ENCODE measurements at places on chromosomes 7 and 10.

DNA sequence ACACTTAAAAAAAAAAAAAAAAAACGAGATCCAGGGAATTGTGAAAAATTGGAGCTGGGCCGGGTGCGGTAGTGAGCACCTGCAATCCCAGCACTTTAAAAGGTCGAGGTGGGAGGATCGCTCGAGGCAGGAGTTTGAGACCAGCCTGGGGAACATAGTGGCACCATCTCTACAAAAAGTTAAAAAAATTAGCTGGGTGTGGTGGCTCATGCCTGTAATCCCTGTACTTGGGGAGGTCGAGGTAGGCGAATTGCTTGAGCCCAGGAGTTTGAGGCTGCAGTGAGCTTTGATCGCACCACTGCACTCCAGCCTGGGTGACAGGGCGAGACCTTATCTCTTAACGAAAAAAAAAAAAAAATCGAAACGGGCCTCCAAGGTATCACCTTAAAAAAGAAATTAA is 2.0 kb downstream of the CLDN4 start:
- DNase-seq = no peak

DNA sequence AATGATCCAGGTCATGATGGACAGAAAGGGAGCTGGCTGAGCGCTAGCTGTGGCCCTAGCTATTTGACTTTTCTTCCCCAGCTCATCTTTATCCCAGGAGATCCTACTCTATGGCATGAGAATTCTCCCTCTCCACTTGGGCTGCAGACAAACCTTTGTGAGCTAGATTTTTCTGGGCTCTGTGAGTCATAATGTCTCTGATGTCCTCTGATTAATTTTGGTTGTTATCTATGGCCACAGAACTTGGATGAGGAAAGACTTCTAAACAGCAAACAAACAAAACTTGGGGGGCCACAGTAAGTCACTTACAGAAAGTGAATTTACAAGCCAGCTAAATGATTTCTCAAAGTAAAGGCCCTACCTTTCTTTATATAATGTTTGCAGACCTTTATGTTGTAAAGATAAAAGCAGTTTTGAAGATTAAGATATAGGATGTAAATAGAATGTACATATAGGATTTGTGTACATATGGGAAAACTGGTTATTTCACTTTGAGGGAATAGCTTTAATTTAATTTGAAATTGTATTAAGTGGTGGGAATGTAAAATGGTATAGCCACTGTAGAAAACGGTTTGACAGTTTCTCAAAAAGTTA is 10.4 kb downstream of the ABLIM1 start:
- DNase-seq = no peak

DNA sequence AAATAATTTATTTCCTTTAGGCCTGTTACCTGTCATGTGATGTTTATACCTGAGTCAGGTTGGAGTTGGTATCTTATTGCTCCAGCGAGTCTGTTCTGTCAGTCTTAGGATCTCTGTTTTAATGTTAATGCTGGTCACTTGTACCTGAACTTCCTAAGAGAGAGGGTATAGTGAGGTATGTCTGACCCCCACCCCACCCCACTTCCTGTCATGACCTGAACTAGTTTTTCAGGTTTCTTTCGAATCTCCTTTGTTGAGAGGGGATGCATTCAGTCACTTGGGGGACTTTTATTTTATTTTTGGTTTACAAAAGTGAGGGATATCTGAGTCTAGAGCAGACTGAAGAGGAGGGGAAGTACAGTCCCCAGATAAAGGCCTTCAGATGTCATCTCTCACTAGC is 769.0 kb upstream of the COBL start:
- DNase-seq = no peak

DNA sequence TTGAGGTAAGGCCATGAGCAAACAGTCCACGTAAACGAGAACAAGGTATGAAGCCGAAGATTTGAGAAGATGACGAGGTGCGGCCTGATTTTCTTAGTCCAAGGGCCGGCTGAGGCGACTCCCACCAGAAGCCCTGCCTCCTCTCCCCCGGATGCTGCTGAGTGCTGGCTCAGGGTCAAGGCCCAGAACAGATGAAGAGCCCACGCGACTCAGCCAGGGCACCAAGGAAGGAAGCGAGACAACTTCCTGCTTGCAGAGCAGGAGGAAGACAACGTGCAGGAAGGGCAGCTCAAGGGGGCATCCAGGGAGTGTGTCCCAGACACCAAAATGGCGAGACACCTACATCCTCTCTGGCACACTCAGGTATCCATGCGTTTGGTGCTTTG is 99.5 kb downstream of the CYTH3 start:
- DNase-seq = no peak

DNA sequence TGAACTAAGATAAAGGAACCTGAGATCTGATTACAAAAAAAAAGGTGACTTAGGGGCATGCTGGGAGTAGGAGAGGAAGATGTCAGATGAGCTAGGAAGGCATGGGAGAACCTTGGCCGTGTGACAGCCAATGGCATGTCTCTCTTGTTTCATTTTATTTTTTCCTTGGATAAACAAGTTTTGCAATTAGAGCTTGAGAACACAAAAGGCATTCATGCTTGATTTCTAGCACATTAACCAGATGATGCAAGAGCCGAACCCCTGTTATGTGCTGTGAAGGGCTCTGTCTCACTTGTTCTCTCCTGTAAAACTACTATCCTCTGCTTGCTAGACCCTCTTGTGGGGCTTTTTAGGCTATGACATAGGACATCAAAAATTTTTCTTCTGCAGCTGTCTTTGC is 134.3 kb upstream of the ASAH2 start:
- DNase-seq = peak; percentile 27

- DNase-seq = no peak
These were observed 82.2 kb upstream of the GPR141 start for GRCh38 chr7:37601321-37601720.

DNA sequence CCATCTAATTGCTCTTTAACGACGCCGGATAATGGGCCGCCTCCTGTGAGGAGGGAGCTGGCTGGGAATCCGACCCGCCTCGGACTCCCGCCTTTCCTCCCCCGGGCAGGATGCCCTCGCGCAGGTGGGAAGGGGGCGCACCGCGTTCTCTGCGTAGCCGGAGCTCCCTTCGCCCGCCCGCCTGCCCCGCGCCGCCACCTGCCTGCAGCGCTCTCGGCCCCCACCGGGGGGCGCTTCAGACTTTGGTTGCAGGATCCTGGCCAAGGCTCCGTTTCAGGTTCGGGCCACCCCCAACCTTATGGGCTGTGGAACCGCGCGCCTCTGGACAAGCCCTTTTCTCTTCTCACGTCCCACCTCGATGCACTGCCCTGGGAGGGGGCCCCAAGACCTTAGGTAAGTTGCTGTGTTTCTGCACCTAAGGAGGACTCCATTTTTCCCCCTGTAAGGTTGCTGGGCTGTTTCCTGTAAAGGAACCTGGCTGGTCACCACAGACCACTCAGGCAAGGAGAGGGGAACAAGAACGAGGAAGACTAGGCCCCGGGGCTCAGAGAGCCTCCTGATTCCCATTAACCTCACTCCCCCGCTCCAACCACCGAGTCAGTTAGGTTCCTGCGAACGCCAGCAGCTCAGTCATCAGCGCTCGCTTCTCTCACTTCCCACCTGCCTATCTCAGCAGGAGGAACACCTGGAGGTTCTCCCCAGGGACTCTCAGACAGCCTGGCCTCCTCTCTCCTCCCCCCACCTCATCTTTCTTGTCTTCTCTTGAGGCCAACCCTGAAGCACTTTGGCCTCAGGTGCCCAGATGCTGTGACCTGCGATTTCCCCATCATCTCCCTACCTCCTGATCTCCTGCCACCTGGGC is 11.3 kb upstream of the KAZALD1 start:
- peak; percentile 57 for DNase-seq

GRCh38 chr7:7486362-7486761 is 49.3 kb downstream of the COL28A1 start:
- DNase-seq = no peak

GRCh38 chr7:102918845-102919244 is 6.0 kb downstream of the LRRC17 start:
- no peak for DNase-seq

GRCh38 chr10:97230146-97230545 is 44.4 kb upstream of the SLIT1 start:
- no peak for DNase-seq

DNA sequence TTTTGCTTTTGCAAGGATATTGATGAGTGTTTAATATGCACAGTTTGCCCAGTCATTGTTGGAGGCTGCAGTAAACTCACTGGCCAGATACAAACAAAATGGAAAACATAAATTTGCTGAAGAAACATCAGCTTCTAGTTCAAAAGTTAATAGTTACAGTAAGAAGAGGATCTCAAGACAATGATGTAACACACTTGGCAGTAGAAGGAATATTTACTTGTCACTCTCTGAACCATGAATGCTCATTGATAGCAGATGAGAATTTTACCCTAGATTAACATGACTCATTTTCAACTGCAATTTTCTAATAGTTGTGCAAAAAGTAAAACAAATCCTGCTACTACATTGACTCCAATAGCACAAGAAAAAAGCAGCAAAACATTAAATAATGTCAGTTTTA is 47.7 kb downstream of the VWC2 start:
- no peak for DNase-seq

DNA sequence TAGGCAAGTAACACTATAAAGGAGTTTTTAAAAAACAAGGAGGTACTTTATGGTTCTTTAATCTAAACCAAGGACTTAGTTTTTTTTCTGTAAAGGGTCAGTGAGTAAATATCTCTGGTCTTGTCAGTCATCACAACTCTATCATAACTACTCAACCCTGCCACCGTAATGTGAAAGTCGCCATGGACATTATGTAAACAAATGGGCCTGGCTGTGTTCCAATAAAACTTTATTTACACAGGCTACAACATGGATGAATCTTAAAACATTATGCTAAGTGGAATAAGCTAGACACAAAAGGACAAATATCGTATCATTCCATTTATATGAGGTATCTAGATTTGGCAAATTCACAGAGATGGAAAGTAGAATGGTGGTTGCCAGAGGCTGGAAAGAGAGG is 60.8 kb upstream of the SP4 start:
- DNase-seq = no peak

DNA sequence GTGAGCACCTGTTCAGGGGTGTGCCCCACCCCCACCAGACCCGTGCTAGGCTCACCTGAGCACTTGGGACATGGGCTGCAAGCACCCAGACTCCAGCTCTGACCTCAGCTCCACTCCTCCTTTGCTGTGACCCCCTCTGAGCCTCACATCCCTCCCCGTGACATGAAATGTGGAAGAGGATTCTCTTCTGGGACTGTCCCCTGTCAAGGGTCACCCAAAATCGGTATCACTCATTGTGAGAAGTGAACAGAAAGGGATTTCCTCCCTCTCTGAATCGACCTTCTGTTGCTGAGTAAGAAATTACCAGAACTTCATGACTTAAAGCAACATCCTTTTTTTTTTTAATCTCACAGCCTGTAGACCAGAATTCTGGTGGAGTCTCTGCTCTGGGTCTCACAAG is 6.2 kb upstream of the CHST15 start:
- no peak for DNase-seq

DNA sequence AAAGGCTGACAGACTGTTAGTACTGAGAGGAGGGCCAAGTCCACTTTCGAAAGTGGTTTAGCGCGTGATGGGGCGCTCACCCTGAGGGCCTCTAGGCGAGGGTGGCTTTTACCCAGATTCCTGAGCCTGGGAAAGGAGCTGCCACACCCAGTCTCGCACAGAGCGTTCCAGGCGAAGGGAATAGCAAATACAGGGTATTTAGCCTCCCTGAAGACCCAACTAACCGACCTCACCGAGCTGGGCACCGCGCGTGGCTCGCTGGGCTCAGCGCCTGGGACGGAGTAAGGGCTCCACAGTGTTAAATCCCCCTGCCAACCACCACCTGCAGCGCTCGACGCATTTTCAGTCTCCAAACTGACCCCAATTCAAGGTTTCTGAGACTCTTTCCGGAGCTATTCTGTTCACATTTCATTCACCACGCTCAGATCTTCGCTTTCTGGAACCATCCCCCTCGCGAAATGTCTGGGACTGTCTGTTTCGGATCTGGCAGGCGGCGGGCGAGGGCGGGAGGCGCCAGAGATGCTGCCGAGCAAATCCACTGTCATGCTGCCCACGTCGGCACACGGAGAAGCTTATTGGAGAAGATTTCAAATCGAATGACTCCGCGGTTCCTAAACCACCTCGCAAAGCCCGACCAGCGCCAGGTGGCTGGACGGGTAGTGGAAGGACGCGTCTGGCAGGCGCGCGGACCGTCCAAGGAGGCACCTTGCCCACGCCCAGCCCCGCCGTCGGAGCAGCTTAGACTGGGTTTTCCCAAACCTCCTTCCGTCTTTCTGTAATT is 1.4 kb upstream of the OSBPL3 start:
- peak; percentile 90 for DNase-seq
